ENCODE measurements at places on chromosomes 16 and 17.

- no peak for DNase-seq
These were observed 15.2 kb downstream of the SCNN1B start for GRCh38 chr16:23317266-23317661.

DNA sequence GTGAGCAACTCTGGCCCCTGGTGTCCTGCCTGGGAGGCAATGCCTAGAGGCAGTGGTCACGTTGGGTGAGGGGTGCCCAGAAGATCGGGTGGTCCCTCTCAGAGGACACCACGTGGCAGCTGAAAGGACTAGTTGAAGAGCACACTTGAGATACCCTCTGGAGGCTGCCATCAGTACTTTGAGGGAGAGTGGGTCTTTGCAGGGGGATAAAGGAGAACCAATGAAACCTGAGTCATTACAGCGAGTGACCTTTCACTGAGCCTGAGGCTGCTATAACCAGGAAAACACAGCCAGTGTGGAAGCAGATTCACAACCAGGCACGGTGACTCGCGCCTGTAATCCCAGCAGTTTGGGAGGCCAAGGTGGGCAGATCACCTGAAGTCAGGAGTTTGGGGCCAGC is 18.9 kb downstream of the CA4 start:
- DNase-seq: no peak

DNA sequence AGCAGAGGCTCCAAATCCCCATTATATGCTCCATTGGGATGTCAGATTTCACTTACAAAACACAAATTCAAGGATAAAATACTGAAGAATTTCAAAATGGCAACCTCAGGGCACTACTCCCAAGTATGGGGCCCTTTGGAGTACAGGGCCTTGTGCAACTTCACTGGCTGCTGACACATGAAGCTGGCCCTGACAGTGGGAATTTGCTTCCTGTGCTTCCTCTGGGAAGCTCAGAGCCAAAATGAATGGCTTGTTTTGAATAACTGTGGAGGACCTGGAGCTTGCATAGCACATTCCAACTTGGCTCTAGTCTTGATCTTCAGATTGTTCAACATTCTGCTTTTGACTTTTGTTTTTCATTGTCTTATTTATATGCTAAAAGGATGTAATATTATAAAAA is 52.3 kb upstream of the HNF1B start:
- no peak for DNase-seq

GRCh38 chr17:81656835-81657234 is 493 bp upstream of the PDE6G start:
- peak; percentile 17 for DNase-seq

DNA sequence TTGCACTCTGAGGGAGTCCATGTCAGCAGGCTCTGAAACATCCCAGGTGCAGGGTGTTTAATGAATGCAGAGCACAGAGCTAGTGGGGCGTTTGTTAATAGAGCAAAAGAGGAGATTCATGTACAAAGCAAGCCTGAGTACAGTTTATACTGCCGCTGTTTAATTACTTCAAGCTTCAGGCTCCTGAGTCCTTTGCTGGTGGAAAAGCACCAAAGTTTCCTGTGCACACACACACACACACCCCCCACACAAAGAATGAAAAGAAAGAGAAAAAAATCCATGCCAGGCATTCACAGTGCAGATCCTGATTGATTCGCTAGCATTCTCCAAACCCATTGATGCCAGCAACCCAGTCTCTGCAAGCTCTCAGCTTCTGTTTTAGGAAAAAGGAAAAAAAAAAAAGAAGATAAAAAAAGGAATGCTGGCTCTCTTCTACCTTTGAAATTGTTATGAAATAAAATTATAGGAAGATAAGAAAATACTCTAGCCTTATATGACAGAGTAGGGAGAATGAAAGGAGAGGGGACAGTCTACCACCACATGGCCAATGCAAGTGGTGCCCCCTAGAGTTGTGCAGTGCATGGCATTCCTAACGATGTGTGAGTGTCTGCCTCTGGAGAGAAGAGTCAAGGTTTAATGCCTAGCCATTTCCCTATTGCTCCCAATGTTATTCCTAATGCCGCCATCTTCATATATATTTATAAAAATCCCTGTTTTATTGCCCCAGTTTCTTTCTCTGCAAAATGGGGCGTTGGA is 216.5 kb downstream of the TMEM114 start:
- no peak for DNase-seq

GRCh38 chr16:89407282-89407924 is 83.0 kb downstream of the ANKRD11 start:
- DNase-seq: peak; percentile 54

GRCh38 chr17:78387977-78388941 is 9.8 kb downstream of the PGS1 start:
- peak; percentile 76 for DNase-seq

All from hematopoietic multipotent progenitor cell treated with erythropoietin and hydrocortisone succinate and interleukin-3 and kit ligand, for 4 days (in vitro differentiated cells).